Stimulated activated CD4-positive, alpha-beta T cell treated with anti-CD3 and anti-CD28 coated beads, Interleukin-4, amount 100 ng/mL, for 1 hour (primary cell): ENCODE measurements at places on chromosomes 11 and 22.
A peak's percentile ranks its signal among the peaks of the same experiment; 100 is the strongest.

DNA sequence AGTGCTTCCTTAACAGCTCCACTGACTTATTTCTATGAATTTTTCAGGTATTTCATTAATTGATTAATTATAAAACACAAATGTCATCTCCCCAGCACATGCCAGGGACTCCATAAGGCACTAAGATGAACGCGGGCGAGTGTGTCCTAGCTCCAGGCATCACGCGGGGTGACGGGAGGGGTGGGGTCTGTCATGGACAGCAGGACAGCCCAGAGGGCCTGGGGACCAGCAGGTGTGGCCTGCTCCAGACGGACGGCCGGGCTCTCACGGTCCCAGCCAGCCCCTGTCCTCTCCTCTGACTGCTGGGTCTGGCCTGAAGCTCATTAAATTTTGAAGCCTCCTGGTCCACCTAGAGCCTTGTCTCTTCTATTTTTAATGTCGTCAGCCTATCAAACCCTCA lies 531.1 kb downstream of the BRD1 start:
- DNase-seq = no peak

DNA sequence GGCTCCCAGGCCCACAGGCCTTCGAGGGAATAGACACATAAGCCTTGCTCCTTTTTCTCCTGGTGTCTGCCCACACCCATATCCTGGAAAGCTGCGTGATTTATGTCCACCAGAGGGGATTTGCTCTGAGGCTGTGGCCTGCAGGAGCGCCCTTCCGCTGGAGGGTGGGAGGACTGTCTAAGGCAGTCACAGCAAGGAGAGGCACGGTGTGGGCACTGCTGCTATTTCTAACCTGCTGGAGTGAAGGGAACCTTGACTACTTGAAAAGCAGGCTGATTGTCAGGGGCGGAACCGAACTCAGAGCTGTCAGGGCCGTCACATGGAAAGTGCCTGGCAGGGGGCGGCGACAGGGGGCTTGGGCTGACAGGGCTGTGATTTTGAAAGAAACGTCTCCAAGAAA lies 3.7 kb downstream of the UPB1 start:
- DNase-seq = no peak

- DNase-seq = no peak
Measured at GRCh38 chr11:24697522-24698111, 200.8 kb downstream of the LUZP2 start.

- no peak for DNase-seq
Measured at GRCh38 chr11:68370211-68371111, 58.1 kb downstream of the LRP5 start.

DNA sequence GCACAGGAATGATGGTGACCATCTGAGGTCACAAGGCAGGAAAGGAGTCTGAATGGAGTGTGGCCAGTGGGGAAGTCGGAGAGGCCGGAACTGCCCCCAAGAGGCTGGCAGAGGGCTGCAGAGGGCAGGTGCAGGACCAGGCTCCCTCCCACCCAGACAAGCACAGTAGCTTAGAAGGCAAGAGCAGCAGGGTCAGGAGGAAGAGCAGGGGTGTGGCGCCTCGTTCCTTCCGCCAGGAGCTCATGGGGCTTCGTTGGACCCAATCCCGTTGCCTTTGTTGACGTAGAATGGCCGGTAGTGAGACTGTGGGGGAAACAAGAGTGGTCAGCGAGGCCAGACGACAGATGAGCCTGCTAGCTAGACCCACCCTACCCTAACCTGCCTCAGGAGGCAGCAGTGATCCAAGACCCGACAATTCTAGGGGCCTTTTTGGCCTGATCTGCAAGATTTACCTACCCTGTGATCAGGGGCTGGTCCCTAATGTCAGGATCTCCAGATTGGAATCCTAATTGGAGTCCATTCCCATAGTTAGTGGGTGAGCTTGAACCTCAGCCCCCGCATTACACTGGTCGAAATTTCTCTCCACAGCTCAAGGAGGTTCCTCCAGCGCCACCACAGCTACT lies 25.6 kb downstream of the TRIM29 start:
- no peak for DNase-seq

DNA sequence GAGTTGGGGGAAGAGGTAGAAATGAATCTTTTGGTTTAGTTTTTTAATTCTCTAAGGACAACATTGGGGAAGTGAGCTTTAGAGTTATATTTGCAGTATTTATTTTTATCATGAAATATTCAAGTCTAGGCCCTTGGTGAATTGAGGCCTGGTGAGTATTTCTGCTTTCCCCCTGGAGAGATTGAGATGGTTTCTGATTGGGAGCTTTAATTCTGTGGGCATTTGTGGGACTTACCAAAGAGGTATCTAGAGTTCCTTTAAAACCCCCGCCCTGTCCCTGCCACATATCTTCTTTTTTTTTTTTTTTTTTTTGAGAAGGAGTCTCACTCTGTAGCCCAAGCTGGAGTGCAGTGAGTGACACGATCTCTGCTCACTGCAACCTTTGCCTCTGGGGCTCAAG lies 9.6 kb downstream of the ACO2 start:
- DNase-seq = no peak

DNA sequence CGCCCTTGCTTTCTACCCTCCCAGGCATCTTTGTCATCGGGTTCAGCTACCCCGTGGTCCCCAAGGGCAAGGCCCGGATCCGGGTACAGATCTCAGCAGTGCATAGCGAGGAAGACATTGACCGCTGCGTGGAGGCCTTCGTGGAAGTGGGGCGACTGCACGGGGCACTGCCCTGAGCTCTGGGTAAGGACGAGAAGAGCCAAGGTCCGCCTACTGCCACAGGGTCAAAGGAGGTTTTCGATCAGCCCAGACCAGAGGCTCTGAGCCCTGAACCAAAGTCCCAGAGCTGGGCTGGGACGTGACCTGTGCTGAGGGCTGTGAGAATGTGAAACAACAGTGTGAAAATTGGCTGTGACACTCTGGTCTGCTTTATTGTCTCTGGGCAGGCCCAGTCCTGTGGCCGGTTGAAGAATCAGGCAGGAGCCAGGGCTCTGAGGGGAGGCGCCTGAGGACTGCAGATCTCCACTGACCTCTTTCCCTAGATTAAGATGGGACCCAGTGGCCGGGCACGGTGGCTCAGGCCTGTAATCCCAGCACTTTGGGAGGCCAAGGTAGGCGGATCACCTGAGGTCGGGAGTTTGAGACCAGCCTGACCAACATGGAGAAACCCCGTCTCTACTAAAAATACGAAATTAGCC lies 6.5 kb upstream of the GALR3 start:
- no peak for DNase-seq

GRCh38 chr11:94946812-94947211 lies 26.5 kb downstream of the CWC15 start:
- DNase-seq = no peak

GRCh38 chr22:46303347-46303965 lies 6.8 kb downstream of the GTSE1 start:
- no peak for DNase-seq

GRCh38 chr22:31083923-31084810 lies 3.0 kb downstream of the SMTN start:
- DNase-seq = no peak

GRCh38 chr11:111934306-111934705 lies 2.8 kb upstream of the DIXDC1 start:
- DNase-seq = no peak

DNA sequence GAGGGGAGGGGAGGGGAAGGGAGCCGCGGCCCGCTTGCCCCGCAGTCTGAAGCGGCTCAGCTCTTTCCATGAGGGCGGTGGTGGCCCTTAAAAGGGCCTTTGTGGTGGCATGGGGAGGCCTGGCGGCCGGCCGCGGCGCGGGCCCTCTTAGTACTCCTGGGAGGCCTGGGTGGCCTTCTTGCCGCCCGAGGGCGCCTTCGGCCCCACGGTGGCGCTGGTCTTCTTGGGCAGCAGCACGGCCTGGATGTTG lies 6.9 kb downstream of the DPAGT1 start:
- DNase-seq = peak; percentile 57

- no peak for DNase-seq
Measured at GRCh38 chr22:39477542-39477941, 20.7 kb downstream of the MGAT3 start.

GRCh38 chr22:45102896-45103420 lies 60.8 kb upstream of the NUP50 start:
- no peak for DNase-seq

- DNase-seq = no peak
Measured at GRCh38 chr11:16248248-16248647, 108.1 kb downstream of the SOX6 start.

DNA sequence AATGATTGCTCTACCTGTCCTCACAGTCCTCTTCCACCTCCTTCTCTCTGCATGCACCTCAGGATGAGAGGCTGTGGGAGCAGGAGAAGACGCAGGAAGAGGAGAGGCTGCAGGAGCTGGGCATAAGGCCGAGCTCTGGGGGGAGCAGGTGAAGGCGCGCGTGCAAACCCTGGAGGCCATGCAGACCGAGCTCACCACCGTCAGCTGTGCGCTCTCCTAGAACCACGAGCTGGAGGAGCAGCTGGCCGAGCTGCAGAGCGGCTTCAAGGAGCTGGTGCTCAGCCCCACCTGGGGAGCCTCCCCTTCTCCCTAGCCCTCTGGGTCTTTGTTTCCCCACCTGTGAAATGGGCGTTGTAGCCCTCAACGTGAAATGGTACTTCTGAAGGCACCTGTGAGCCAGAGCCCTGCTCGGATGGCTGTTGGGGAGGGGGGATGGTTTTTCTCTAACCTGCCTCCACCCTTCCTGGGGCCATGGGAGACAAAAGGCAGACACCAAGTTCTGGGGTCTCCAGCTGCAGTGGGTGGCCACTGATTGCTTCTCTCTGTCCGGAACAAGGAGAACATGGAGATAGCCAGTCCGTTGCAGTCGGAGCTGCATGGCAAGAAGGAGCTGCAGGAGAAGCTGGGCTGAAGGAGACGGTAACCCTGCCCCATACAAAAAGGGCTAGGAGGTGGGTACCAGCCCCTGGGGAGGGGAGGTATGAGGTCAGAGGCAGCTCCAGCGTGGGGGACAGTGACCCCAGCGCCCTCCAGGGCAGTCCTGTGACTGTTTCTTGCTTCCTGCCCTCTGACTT lies 65.2 kb upstream of the A4GALT start:
- no peak for DNase-seq

DNA sequence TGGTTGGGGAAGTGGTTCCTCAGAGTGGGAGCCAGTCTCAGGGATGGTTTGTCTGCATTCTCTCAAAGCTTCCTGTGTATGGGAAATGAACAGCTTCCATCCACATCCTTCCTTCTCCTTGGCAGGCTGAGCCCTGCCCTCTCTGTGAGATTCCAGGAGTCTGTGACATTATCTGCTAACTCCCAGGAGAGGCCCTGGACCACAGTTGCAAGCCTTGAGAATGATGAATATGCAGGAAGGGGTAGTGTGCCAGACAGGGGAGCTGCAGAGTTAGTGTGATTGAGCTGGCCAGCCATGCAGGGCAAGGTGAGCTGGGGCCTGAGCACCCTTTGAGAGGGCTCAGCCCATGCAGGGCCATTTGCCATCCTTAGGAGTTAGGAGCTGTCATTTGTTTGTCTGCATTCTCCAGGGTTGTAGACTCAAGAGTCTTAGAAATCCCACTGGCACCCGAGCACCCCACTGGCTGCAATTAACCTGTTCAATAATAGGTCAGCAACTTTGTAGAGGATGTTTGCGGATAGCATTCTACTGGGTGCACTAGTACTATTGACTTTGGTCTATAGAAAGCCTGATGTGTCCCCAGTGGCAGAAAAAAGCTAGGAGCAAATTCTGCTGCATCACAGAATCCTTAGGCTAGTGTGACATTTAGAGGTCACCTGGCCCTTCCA lies 299.0 kb upstream of the CADM1 start:
- DNase-seq = no peak

DNA sequence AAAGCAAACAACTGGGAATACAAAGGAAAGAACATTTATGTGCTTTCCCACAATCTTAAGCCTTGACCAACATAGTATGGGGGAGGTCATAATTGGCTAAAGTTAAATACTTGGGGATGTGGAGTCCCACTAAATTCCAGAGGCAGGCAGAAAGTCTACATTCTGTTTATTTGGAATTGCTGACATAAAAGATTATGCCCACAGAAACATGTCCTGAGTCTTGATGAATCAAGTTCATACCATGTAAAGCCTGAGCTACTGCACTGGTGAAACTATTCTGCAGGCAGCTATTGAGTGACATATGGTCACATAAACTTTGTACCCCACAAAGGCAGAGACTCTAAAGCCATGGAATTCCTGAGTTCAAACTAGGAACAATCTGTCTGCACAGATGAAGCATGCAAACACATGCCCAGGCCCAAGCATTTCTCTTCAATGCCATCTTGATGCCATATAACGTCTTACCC lies 69.9 kb upstream of the CHRM4 start:
- no peak for DNase-seq

GRCh38 chr22:27331526-27332281 lies 469.9 kb downstream of the MN1 start:
- no peak for DNase-seq
